ENCODE measurements at places on chromosomes 2 and 18.

DNA sequence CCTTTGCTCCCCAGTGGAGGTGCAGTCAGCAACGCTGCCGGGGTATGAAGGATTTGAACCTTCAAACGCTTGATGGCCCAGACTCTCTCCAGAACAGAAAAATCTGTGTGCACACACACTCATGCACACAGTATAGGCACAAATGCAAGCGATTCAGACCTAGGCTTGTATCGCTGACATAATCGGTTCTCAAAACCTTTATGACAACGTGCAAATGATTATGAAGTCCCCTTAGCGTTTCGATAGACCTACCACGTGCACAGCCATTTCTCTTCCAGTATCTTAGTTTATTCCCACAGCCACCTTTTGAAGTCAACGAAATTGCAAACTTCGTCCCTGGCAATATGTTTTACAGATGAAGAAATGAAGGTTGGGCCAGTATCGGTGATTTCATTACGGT is 138.9 kb upstream of the MYCN start:
- no peak for DNase-seq

DNA sequence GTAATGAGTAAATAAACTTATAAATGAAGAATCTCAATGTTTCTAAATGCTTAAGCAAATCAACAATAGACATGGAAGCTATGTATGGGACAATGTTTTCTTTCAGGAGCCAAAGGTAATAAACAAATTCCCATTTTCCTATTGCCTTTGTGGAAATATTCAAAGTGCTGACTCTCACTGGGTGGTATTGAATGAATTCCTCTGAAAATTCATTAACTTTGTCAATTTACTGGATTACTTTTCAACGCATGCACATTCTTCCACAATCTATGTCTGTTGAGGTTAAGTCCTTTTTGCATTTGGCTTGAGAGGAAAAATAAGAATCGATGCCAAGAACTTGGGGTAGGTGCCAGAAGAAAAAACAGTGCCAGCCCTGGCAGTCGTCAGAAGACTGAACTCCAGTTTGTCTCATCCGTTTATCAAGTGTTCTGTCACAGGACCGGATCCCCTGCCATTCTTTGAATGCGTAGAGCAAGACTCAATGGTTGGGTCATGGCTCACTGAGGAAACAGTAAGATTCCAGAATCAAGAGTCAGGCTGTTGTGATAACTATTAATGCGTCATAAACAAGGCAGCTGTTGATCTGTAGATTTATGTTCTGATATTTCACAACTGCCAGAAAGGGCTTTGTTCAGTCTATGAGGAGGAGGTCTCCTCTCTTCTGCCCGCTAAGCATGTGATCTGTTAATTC is 133.3 kb downstream of the GFPT1 start:
- DNase-seq, result no peak

DNA sequence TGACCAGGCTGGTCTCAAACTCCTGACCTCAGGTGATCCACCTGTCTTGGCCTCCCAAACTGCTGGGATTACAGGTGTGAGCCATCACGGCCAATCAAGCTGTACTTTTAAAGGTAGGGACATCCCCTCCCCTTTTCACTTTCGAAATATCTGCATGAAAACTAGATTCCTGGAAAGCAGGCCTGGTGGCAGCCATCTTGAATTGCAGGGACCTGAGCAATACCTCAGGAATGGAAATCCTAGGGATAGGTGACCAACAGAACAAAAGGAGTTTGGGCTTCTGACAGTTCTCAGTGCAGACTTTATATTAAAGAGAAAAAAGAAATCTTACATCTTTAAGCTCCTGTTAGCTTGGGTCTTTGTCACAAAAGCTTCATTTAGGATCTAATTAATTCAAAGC is 62.6 kb downstream of the KLF7 start:
- DNase-seq, result no peak

DNA sequence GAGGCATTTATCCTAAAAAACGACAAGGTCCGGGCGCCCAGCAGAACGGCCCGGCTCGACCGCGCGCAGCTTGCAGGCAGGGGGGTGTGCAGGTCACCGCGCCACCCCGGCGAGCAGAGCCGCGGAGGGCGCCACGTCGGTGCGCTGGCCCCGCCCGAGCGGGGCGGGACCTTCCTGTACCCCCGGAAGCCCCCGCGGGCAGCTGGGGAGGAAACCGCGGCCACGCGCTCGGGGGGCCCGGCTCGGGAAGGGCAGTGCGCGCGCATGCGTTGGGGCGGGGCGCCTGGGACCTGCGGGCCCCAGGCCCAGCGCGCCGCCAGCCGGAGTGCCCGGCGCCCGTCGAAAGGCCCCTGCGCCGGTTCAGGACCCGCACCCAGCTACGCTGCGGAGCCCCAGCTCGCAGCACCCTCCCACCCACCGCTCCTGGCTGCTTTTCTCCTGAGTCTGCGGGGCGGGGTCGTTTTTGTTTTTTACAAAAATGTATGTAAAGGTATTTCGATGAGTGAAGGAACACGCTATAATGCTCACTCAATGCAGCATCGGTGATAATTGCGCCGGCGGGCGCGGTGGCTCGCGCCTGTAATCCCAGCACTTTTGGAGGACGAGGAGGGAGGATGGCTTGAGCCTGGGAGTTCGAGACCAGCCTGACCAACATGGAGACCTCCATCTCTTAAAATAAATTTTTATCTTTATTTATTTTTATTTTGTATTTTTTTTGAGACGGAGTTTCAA is 47.7 kb upstream of the POMC start:
- DNase-seq, result no peak

DNA sequence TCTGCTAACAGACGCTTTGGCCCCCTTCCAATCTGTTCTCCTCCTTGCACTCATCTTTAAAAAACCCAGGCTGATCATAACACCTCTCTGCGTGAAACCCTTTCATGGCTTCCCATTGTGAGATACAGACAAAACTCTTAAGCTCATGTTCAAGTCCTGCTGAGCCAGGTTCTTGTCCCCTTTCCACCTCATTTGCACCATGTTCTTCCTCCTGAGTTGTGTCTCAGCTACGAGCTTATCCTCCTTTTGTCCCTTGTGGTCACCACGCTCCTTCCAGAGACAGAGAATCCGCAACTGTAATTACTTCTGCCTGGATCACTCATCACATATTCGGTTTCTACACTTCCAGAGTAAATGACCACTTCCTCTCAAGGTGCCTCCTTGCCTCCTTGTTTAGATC is 238.8 kb downstream of the ACTR3 start:
- DNase-seq, result no peak

GRCh38 chr2:128536925-128537620 is 218.4 kb upstream of the HS6ST1 start:
- DNase-seq, result no peak

DNA sequence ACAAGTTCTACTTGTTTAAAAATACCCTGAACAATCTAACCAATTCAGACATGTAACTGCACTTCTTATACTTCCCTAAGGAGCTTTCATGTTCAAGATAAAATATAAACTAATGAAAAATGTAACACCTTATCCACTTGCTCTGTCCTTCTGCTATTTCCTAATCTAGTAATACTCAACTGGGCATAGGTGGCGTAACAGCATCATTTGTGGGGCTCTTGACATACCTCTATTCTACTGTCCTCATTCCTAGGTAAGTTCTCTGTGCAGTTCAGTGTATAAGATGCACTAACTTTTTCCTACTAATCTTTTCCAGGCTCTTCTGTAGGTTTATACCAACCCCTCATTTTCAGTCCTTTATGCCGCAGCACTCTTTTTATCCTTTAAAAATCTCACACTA is 36.7 kb downstream of the PRKD3 start:
- no peak for DNase-seq

GRCh38 chr18:57768537-57769326 is 34.4 kb downstream of the ATP8B1 start:
- peak; percentile 20 for DNase-seq

DNA sequence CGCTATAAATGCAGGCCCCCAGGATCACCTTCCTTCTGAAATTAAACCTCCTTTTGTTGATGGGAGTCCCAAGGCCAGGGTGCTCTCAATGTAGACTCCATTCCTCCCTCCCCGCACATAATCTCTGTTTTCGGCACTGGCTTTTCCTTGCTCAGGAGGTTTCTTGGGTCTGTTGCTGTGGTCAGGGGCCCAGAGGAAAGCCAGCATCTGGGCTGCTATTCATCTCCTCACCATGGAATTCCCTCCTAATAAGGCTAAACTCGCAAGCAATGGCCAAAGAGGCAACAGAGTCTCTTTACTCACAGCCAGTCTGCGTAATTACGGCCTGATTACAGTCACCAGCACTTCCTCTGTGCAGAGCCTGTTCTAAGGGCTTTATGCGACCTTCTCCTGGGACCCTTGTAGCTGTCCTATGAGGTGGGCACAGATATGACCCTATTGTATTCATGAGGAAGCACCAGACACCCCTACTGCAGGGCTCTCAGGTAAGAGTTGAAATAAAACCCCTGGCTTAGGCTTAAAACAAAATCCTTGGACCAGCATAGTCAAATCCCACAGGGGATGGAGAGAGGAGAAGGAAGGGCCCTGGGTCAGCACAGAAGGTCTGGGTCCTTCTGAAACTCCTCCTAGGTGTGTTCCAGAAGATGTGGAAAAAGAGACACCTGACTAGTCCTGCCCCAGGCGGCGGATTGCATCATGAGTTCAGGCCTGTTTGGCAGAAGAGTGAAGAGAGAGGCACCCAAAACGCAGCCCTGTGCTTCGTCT is 105.0 kb upstream of the SH3BP4 start:
- DNase-seq, result no peak

GRCh38 chr2:10477443-10478297 is 29.5 kb upstream of the ODC1 start:
- DNase-seq, result no peak

DNA sequence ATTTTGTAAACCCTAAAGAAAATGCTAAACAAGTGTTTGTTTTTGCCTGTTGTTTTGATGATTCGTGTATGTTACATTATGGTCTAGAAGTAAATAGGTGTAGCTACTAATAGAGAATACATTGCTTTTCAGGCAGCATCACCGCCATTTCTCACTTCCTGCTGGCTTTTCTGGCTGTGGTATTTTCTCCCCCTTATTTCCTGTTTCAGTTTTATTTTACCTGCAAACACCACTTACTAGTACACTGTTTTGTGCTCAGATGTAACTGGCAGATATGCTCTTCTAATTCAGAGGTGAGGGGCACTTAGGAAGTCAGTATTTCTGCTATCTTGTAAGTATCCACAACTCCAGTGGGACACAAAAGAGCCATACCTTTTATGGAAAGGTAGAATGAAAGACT is 38.1 kb upstream of the SLC3A1 start:
- no peak for DNase-seq

GRCh38 chr2:27073782-27074181 is 2.3 kb upstream of the OST4 start:
- no peak for DNase-seq

DNA sequence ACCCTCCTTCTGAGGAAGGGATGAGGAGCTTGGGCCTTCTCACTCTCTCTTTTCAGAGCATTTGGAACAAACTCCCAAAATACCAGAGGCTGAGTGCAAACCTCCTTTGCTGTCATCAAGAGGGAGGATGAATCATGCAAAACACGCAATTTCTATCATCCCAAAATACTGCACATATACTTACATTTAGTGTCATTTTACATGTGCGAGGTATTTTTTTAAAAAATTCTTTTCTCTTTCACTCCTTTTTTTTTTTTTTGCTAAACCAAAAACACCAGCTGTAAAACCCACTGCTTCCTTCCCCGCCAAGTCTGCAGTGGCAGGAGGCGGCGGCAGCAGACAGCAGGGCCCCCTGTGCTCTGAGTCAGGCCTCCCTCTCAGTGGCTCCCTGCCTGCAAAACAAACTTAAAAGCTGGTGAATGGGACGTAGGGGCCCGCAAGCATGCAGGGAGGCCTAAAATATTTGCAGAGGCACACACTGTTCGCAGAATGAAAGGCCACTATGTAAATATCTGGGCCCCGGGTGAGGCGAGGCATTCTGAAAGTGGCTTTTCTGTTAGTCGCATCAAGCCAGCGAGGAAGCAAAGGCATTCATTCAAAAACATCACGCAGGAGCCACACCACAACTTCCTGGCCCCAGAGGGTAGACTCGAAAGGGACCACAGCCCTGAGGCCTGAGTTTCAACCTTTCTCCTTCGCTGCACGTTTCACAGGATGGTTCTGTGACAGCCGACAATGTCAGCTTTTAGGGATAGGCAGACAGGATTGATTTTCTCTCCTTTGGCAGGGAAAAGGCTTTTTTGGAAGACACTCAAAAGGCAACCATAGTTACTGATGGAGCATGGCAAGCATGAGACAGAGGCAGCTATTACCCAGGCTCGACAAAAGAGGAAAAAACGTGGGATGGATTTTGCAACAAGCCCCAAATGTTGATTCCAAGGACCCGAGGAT is 73.4 kb downstream of the ACTR2 start:
- DNase-seq, result no peak

- no peak for DNase-seq
These were observed 69.6 kb upstream of the COL5A2 start for GRCh38 chr2:189249171-189249570.

GRCh38 chr2:161223139-161223732 is 63.0 kb downstream of the TANK start:
- no peak for DNase-seq

DNA sequence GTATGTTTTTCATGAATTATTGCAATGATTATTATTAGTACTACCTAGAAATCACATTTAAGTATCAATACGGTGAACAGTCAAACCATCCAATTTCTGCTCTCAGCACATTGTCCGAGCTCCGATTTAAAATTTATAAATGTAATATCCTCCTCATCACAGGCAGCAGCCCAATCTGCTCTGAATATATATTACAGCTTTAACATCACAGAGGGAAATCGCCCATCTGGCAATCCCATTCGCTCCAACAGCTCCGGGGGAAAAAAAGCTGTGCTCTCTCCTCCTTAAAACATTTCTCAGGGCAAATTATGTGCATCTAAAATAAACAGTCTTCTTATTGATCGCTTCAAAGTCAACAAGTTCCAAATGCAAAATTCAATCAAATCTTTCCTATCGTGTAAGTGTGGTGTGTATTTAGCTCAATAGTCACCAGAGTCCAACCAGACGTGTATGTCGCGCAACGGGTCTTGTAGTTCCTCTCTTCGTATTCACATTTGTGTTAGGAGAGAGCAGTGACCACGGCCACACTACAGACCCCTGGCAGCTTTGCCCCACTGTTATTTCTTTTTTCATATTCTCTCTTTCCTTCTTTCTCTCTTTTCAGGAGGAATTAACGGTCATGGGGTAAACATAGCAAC is 2.4 kb downstream of the FIGN start:
- no peak for DNase-seq

- DNase-seq, result no peak
These were observed 578 bp downstream of the IWS1 start for GRCh38 chr2:127525691-127526131.

DNA sequence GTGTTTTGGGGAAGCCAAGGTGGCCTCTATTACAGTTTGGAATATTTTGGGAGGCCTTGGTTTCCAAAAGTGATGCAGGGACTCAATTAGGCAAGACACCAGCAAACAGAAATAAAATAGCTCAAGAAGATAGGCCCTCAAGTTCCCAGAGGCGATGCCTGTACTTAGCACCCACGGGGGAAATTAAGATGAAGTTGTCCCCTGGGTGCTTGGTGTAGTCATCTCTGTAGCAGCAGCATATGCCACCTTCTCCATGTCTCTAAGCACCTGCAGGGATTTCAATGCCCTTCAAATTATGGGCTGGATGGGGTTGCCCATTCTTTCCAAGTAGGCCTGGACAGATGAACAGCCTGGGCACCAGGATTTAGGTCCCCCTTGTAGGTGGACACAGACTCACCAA is 185.0 kb downstream of the CTIF start:
- no peak for DNase-seq

GRCh38 chr2:237927135-237927534 is 39.7 kb upstream of the UBE2F start:
- no peak for DNase-seq
